ENCODE measurements at places on chromosomes 6 and 20.

DNA sequence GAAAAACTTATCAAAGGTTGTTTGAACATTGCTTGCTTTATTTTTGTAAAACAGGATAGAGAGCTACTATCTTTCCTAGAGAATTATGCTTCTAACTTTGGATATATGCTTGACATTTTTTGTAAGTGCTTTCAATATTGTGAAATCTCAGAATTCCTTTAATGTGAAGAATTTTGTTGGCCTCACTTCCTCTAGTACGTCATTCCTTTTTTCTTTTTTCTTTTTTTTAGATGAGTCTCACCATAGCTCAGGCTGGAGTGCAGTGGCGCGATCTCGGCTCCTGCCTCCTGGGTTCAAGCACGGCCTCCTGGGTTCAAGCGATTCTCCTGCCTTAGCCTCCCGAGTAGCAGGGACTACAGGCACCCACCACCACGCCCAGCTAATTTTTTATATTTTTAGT, 668.1 kb downstream of the RFPL4B start:
- DNase-seq, result no peak

- no peak for DNase-seq
These were observed 80.0 kb downstream of the CENPW start for GRCh38 chr6:126419901-126420300.

GRCh38 chr20:64109831-64110391, 2.5 kb upstream of the NPBWR2 start:
- DNase-seq, result no peak

DNA sequence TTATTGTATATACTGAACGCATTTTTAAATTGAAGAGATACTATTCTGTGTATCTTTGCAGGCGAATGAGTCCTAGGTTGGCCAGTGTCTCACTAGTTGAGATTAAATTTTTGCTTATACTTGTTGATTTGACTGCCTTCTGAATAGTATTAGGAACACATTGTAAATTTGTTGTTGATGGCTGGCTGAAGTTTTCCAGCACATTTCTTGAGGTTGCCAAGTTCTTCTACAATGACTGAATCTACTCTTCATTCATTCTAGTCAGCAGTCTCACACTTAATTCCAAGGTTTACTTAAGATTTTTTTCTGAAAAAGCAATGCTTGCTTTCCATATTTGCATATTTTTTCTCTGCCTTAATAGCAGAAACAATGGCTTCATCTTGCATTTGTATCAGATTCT, 151.7 kb downstream of the ZFAND3 start:
- no peak for DNase-seq

DNA sequence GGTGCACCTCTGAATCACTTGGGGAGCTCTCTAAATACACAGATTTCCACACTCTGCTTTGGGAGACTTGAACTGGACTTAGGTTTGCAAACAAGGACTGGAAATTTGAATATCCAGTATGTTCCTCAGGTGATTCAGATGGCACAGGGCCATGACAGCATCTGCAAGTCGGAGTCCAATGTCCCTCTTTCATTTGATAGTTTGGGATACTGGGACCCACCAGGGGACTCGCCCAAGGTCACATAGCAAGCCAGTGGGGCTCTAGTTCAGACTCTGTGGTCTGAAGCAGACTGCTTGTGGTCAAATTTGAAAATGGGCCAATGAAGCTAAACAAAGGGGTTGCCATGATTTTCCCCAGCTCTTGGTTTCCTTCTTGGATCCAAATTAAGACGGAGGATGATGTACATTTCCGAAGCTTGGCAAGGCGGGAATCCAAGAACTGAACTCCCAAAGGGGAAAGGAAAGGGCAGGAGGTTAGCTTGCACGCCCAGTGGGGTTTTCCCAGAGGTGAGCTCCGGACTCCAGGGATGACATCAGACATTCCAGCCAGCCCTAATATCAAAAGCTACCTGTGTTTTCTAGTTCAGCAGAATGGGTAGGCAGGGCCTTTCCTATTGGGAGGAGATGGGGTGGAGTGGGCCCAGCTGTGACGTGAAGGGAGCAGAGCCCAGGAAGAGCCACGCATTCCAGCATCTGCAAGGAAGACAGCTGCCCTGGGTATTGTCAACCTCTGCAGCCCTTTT, 3.4 kb upstream of the SYS1 start:
- no peak for DNase-seq
